ENCODE measurements at places on chromosomes 7 and 10.

- no peak for DNase-seq
Observed at GRCh38 chr10:44769450-44769849, 141.7 kb upstream of the TMEM72 start.

DNA sequence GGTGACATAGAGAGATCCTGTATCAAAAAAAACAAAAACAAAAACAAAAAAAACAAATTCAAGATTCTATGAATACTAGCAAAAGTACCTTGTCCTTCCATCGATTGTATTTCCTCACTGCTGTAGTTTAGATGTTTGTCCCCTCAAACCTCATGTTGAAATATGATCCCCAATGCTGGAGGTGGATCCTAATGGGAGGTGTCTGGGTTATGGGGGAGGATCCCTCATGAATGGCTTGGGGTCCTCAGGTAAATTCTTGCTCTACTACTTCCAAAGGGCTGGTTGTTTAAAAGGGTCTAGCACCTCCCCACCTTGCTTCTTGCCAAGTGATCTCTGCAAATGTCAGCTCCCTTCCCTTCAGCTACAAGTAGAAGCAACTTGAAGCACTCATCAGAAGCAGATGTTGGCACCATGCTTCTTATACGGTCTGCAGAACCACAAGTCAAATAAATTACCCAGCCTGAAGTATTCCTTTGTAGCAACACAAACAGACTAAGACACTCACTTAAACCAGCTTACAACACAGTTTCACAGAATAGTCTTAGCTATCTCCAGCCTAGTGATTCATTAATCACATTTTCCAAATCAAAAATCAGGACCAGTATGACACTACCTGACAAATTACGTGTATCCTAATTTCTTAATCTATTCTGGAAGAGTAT, 20.7 kb downstream of the ABI1 start:
- DNase-seq, result no peak

DNA sequence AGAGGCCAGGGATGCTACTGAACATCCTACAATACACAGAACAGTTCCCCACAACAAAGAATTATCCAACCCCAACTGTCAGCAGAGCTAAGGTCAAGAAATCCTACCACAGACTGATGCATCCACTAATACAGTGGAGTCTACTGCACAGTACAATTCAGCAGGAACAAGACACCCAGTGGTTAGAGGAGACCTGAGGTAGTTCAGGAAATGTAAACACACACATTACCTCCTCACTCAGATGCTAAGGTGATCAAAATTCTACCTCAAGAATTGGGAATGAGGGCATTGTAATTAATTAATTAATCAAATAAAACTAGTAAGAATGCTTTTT, 91.4 kb downstream of the ZFAND4 start:
- DNase-seq, result no peak

DNA sequence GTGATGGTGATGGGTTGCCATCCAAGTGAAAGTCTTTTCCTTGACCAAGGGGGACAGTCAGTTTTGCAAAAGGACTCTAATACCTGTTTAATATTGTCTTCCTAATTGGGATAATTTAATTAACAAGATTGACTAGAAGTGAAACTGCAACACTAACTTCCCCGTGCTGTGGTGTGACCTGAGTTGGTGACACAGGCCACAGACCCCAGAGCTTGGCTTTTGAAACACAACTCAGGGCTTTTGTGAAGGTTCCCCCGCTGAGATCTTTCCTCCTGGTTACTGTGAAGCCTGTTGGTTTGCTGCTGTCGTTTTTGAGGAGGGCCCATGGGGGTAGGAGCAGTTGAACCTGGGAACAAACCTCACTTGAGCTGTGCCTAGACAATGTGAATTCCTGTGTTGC, 6.9 kb downstream of the PPIF start:
- no peak for DNase-seq

DNA sequence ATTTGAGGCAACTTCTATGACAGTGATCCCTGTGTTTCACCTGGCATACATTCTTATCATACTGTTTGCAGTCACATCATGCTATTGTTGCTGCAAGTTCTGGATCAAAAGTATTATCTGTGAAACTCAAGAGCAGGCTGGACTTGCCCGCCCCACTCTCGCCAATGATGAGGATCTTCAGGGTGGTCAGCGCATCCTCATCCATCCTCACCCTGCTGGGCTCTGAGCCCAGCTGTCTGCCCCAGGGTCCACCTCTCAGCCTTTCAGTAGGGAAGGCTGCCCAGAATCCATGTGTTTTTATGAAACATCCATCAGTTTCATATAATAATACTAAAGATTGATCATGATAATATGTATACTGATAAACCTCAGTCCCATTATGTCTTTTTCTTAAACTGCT, 55.4 kb upstream of the KIF5B start:
- no peak for DNase-seq

Data from HS-27A (cell line).